ENCODE measurements at places on chromosomes 13 and 19. TPM values are rescaled to one million over a fixed set of nuclear protein-coding genes. Genes with fewer than 3 reads are reported as not detected.

The TNFSF11 gene
- total RNA-seq = 0.45 TPM

The CBARP gene
- total RNA-seq = 2.1 TPM

The ZNF626 gene
- total RNA-seq = 4.1 TPM

The PCSK4 gene
- total RNA-seq = 0.98 TPM

The CD177 gene
- total RNA-seq = not detected

The IQCN gene
- total RNA-seq = 0.94 TPM

The LHB gene
- 1.3 TPM for total RNA-seq

The UBE2L5 gene
- total RNA-seq = 0.05 TPM

The WDR88 gene
- total RNA-seq = not detected
